ENCODE measurements at places on chromosomes 11 and 22. TPM values are rescaled to one million over a fixed set of nuclear protein-coding genes. Genes with fewer than 3 reads are reported as not detected.

LGR4 gene
- total RNA-seq: 8.7 TPM

SLC22A8 gene
- not detected for total RNA-seq

KCNQ1 gene
- total RNA-seq: not detected

SCGB1A1 gene
- not detected for total RNA-seq

ATG16L2 gene
- total RNA-seq: 2.7 TPM

SMCO4 gene
- 8.0 TPM for total RNA-seq

INPP5J gene
- total RNA-seq: 0.09 TPM

BRSK2 gene
- total RNA-seq: 0.14 TPM

PES1 gene
- 96.0 TPM for total RNA-seq

DENND6B gene
- 1.6 TPM for total RNA-seq

OR51D1 gene
- not detected for total RNA-seq

C22orf42 gene
- total RNA-seq: not detected

TRIM66 gene
- 6.0 TPM for total RNA-seq

CDC45 gene
- 3.1 TPM for total RNA-seq

BLID gene
- 4.3 TPM for total RNA-seq

SYT7 gene
- 0.74 TPM for total RNA-seq

FAM227A gene
- total RNA-seq: 1.6 TPM

CASP5 gene
- 0.14 TPM for total RNA-seq

RASSF7 gene
- total RNA-seq: 2.5 TPM

FAM83F gene
- total RNA-seq: 0.09 TPM

AQP11 gene
- total RNA-seq: 2.8 TPM

RANGAP1 gene
- total RNA-seq: 44.9 TPM

NCF4 gene
- total RNA-seq: not detected

MS4A3 gene
- total RNA-seq: not detected

EMID1 gene
- 1.00 TPM for total RNA-seq

TRIM64C gene
- total RNA-seq: not detected

GAS2 gene
- total RNA-seq: 0.65 TPM

OR52B2 gene
- not detected for total RNA-seq

SIK2 gene
- total RNA-seq: 9.7 TPM

SCGB1C1 gene
- total RNA-seq: not detected

MAJIN gene
- not detected for total RNA-seq

CXCR5 gene
- not detected for total RNA-seq

Measured in smooth muscle cell of bladder (primary cell).